ENCODE measurements at places on chromosomes 12 and 14.

DNA sequence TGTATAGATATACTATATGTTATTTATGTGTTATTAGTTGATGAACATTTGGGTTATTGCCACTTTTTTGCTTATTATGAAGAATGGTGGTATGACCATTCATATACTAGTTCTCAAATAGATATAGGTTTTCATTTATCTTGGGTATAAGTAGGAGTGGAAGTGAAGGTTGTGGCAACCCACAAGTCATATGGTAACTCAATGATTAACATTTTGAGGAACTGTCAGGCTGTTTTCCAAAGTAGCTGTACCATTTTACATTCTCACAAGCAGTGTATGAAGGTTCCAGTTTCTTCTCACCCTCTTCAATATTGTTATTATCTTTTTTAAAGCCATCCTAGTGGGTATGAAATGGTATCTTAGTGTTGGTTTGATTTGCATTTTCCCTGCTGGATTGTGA, 19.0 kb upstream of the MSRB3 start:
- DNase-seq = no peak

DNA sequence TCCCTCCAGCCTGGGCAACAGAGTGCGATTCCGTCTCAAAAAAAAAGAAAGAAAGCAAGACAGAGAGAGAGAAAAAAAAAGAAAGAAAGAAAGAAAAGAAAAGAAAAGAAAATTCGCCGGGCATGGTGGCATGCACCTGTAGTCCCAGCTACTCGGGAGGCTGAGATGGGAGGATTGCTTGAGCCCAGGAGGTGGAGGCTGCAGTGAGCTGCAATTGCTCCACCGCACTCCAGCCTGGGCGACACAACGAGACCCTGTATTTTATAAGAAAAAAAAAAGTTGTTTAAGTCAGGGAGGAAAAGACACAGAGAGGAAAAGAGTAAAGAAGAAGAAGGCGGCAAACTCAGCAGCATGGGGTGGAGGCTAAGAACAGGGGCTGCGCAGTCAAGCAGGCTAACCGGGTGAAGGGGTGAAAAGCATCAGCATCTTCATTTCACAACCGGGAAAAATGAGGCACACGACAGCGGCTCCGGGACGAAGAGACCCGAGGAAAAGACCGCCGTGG, 557 bp upstream of the FICD start:
- no peak for DNase-seq

DNA sequence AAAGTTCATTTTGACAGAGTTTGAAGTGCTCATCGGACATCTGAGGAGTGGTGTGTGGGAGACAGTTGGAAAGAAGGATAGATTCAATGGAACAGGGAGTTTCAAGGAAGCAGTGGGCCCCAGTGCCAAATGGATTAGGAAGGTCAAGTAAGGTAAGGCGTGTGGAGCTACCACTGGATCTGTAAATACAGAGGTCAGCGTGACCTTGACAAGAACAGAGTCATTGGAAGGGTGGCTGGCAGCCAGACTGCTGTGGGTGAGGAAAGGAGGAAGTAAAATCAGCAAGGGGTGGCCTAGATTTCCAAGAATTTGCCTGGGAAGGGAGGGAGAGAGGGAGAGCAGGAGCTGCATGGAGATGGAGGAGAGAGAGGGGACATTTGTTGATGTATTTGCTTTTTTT, 68.2 kb upstream of the IGF1 start:
- no peak for DNase-seq

- no peak for DNase-seq
Measured at GRCh38 chr14:34678306-34678705, 36.1 kb downstream of the CFL2 start.

DNA sequence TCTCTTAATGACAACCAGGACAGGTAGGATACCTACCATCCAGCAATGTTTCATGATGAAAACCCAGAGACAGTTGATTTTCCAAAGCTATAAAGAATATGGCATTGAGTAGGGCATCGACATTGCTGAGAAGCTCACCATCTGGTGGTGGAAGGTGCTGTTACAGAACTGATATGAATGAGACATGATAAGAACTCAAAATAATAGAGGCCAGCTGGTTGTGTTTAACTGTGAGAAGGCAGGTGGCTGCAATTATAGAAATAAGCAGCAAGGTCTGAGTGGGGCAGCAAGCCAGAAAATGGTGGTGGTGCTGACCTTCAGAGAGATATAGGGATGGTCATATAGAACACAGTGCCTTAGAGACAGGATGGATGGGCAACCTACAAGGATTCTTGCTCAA, 449.7 kb downstream of the BTG1 start:
- DNase-seq = no peak

DNA sequence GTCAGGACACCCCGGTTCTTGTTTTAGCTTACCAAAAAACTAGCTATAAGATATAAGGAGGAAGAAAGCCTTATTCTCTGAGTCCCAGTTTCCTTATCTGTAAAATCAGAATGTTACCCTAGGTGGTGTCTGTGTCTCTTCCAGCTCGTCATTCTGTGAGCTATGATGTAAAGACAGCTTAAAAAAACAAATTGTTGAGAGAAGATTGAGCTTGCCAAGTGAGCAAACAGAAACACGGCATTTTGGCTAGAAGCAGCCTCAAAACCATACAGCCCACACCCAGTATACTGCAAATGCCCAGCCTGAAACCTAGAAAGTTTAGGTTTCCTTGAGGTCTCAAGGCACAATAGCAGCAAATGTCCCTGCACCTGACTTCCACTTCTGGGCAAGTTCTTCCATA, 151.4 kb downstream of the SSPN start:
- no peak for DNase-seq

- DNase-seq = no peak
Measured at GRCh38 chr12:122116707-122117535, 38.4 kb downstream of the MLXIP start.

DNA sequence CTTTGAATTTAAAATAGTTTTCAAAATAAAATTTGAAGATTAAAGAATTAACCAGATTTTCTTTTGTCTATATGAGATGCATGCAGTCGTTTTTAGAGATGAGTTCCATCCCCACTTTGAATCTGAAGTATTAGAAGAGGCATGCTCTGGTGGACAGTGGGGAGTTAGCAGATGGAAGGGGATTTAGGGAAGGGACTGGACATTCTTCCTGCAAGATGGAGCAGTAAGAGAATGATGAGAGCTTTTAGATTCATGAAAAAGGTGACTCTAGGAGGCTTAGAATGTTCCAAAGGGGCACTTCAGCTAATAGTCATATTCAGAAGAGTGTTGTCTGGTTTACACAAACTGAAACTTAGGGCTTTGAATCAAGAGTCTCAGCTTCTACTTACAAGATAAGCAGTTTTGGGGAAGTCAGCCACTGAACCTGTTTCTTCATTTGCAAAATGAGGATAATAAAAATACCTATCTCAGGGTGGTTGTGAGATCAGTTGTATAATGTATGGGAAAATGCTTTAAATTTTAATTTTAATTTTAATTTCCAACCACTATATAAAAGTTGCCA, 3.7 kb downstream of the ZBTB1 start:
- no peak for DNase-seq

DNA sequence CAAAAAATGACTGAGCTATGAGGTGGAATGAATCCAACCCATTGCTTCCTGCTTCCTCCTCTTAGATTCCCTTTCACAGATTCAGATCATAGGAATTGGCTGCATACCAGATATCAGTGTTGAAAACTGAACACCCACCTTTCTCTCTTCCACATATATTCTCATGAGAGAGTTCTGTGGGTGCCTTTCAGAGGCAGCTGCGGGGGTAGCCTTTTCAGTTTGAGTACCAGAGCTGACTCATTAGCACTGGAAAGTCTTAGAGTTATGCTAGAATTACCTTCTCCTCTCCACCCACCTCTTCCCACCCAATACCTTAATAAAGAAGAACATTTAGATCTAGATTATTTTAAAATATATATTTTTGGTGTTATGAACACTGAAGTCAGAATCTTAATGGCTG, 495.4 kb upstream of the SEL1L start:
- no peak for DNase-seq

- DNase-seq = no peak
Measured at GRCh38 chr12:32211066-32211899, 104.6 kb downstream of the BICD1 start.

DNA sequence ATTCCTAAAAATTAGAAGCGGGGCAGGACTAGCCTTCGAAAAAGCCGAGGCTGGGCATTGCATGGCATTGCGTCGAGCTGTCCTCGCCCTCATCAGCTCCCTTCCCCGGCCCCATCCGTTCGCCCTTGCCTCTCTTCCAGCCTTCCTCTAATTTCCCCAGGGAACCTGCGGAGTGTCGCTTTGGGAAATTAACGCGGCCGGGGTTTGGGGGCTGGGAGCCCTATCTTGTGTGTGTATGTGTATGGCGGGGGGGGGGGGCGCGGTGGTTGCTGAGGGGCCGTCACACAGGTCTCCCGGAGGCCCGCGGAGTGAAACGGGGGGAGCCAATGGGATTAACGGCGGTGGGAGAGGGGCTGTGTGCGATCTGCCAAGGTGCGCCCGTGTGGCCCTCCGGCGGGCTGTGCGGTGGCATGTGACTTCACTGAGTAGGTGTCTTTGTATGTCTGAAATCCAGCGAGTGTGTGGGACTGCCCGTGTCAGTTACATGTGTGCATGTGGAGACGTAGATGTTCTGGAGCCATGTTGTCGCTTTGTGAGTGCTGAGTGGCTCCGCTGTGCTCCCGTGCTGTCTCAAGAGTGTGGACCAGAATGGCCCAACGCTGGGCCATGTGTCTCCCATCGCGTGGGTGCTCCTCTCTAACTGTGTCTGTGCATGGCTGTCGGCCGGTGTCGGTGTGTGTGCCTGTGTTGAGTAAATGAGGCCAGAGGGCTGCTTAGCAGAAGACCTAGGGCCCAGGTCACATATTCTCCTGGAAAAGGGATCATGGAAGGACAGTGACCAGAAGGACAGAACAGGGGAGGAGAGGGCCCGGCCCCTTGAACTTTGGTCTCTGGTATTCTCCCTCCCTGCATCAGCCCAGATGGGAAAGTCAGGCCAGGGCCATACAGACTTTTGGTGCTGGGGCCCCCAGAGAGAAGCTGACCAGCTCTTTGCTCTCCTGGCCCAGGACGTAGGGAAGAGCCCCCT, 1.5 kb downstream of the PTMS start:
- DNase-seq = no peak

DNA sequence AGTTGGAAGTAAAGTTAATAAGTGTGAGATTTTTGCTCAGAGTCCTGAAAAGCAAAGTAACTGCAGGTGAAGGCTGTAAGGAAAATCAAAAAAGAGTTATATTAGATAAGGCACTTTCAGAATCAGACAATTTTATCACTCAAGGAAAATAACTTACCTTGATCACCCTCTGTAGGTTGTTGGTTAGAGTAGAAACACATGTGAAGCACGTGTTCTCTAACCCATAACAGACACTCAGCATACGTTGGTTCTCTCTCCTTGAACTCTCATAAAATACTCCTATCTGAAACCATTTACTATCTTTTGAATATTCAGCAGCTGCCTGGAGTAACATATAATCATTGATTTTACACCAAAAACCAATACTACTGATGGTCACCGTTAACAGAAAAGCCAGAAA, 335.5 kb downstream of the KCNH5 start:
- no peak for DNase-seq

GRCh38 chr12:67377541-67377940, 108.4 kb downstream of the CAND1 start:
- no peak for DNase-seq

GRCh38 chr12:46005823-46006222, 15.4 kb upstream of the SCAF11 start:
- no peak for DNase-seq

Data from NCI-H187 treated with DMSO at 0.1 percent for 48 hours (cell line).